ENCODE measurements at places on chromosomes 2 and 18. TPM values are rescaled to one million over a fixed set of nuclear protein-coding genes. Genes with fewer than 3 reads are reported as not detected.

Gene CNGA3
- not detected for total RNA-seq

Gene SPOPL
- 13.5 TPM for total RNA-seq

DNA sequence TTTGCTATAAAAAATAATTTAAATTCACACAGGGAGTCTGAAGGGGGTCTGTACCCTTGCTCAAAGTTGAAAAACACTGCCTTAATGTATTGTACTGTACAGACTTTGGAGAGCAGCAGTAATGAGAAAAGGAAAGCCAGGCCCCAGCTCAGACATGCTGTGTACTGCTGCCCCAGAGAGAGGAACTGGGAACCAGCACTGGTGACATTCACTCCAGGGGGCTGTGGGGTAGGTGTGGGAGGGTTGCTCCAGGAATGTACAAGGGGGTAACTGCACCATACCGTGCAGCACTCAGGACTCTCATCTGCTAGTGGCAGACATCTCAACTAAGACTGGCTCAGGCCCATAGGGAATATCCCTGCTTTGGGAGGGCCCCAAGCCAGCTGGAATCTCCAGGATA lies 146.0 kb upstream of the RMP24 start:
- peaks cover 2% of the 10 kb centered on the region for H3K36me3 ChIP-seq
- no peaks in the 10 kb centered on the region for H3K4me1 ChIP-seq
- no peak overlapping the region for H3K27ac ChIP-seq

Gene PLEKHH2
- total RNA-seq: not detected

Gene SLC8A1
- 1.4 TPM for total RNA-seq

DNA sequence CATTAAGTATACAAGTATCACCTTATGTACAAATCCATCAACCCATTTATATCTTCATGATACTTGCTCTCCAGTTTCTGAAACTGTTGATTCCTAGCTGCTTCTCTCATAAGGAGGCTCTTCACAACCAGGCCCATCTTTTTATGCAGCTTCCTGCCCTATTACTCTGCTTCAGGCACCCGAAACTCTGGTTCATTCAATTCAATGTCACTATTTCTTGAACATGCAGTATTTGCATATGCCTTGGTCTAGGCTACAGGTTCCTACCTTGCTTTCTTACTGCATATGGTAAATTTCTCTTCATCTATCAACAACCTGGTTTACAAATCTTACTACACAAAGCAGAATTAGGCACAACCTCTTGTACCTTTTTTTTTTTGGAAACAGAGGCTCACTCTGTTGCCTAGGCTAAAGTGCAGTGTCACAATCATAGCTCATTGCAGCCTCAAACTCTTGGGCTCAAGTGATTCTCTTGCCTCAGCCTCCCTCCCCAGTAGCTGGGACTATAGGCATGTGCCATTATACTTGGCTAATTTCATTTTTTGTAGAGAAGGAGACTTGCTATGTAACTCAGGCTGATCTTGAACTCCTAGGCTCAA lies 2.7 kb upstream of the CDKL4 start:
- H3K4me3 ChIP-seq: no peak overlapping the region
- peaks cover 4% of the 10 kb centered on the region for H3K36me3 ChIP-seq
- H3K4me1 ChIP-seq: peaks cover 16% of the 10 kb centered on the region
- no peak for DNase-seq
- no peak overlapping the region for H3K27ac ChIP-seq
- no peaks in the 10 kb centered on the region for H3K27me3 ChIP-seq

DNA sequence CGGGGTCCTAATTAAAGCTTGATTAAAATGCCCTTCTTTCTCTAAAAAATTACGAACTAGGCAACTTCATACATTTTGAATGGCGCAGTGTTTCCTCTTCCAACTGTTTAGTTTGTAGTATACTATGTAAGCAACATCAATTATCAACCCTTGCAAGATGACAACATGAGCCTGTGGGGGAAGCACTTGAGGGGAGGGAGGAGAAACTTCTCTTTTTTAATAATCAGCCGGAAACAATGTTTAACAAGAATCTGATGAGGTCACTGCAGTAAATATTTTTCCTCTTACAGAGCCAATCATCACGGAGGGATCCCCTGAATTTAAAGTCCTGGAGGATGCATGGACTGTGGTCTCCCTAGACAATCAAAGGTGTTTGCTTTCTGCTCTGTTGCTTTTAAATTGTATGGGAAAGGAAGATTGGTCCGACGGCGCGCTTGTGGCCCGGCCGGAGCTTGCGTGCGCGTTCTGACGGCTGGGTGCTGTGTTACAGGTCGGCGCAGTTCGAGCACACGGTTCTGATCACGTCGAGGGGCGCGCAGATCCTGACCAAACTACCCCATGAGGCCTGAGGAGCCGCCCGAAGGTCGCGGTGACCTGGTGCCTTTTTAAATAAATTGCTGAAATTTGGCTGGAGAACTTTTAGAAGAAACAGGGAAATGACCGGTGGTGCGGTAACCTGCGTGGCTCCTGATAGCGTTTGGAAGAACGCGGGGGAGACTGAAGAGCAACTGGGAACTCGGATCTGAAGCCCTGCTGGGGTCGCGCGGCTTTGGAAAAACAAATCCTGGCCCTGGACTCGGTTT lies 5.3 kb upstream of the DLX1 start:
- H3K4me3 ChIP-seq: peak overlapping the region; percentile 1
- no peak for DNase-seq
- peak overlapping the region; percentile 83 for H3K27ac ChIP-seq
- H3K36me3 ChIP-seq: peaks cover 2% of the 10 kb centered on the region

DNA sequence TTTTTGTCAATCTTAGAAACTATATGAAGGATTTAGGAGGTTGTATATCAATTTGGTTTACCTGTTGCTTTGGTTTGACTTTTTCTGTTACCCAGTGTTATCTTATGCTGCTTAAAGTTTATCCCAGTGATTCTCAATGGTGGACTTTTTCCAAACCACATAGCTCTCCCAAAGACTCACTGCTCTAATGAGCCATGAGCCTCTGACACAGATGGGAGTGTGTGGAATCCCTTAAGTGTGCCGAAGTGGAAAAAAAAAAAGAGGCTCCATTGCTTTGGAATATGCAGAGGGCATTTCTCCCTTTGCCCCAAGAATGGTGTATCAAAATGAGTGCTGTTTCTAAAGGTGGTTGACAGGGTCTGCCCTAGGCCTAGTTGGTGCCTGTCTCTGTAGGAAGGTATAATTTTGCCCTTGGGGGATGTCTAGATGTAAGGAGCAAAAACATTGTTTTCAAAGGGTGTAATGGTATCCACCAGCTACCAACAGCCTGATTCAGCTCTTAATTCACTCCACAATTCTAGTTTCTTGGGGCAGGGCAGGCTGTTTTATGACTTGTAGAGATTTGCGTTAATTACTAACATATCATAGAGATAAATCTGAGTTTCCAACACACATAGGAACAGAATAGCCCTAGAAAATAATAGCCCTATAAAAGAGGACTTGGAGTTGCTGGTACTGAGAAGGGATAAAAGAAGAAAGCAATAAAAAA lies 64.3 kb upstream of the CYP26B1 start:
- no peaks in the 10 kb centered on the region for H3K36me3 ChIP-seq
- no peaks in the 10 kb centered on the region for H3K27me3 ChIP-seq
- no peak for DNase-seq
- no peak overlapping the region for H3K27ac ChIP-seq
- H3K4me3 ChIP-seq: no peak overlapping the region

DNA sequence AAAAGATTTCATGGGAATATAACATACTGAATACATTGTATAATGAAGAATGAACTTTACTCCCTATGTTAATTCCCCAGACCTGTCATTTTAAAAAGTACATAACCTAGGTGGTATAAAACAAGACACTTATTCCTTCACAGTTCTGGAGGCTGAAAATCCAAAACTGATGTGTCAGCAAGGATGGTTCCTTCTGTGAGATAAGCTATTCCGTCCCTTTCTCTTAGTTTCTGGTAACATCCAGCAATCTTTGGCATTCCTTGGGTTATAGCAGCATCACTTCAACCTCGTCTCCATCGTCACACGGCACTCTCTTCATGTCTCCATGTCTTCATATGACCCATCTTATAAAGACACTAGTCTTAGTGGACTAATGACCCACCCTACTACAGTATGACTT lies 93.9 kb downstream of the ASXL2 start:
- H3K27me3 ChIP-seq: no peaks in the 10 kb centered on the region
- no peak overlapping the region for H3K27ac ChIP-seq
- DNase-seq: no peak
- peaks cover 21% of the 10 kb centered on the region for H3K4me1 ChIP-seq
- peaks cover 5% of the 10 kb centered on the region for H3K36me3 ChIP-seq

DNA sequence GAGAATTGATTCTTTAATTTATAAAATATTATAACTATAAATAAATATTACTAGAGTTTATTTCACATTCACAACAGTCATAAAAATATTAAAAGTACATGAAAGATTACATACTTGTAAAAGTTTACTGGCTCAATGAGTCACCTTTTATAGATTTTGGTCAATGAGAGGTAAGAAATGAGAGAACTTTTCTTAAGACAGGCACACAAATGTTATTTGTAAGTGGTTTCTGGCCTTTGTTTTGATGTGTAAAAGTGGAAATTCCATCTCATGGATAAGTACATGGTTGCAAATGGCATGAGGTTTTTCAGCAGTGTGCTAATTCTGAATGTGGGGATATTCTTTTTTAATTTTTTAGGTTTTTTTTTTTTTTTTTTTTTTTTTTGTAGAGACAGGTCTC lies 63.8 kb downstream of the TTC27 start:
- no peak for DNase-seq
- no peak overlapping the region for H3K27ac ChIP-seq
- H3K4me3 ChIP-seq: no peak overlapping the region
- H3K4me1 ChIP-seq: no peaks in the 10 kb centered on the region
- H3K27me3 ChIP-seq: no peaks in the 10 kb centered on the region

DNA sequence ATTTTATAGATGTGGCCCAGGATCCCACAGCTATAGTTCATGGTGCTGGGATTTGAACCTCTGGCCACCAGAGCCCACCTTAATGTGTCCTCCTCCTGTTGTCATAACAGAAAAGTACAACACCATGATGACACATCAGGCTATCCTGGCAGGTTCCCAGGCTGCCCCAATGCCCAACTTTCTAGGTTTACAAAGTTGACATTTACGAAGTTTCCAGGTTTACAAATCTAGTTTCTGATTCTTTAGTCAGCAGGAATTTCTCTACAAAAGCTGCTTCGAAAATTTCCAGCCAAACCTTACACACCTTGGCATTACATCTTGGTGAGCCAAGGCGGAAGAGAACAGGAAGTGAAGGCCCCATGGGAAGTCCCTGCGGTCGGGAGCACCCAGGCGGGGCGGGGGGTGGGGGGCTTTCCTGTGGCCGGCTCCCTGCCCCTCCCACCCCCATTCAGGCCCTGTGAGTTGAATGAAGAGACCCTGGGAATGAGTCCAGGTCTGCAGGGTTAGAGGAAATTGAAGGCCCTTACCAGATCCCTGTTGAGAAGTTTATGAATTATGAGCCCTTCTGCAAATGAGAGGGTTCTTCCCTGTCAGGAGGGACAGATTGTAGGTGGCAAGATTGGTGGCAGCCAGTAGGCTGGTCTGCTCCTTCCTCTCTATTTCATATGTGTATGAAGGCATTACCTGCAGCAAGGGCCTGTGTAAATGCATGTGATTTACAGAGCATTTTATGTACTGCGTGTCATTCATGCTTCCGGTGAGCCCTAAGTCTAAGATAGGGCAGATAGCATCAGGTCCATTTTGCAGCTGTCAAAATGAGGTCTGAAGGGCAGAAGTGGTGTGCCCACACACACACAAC lies 11.1 kb upstream of the IL1RN start:
- no peaks in the 10 kb centered on the region for H3K36me3 ChIP-seq
- no peak for DNase-seq
- peaks cover 3% of the 10 kb centered on the region for H3K27me3 ChIP-seq

DNA sequence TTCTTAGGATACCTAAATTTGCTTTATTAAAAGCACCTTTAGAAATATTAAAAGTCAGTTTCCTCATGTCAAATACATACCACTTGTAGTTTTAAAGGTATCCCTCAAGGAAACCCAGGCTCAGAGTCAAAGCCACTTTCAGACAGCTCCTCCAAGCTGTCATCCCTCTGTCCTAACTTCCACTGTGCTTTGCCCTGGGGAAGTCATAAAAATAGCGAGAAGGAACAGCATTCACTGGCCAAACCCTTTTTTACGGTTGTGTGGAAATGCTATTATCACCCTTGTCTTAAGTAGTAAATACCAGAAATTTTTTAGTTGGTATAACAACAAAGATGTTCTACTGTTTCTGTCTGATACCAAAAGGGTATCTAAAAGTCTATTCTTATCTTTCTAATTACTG lies 680.5 kb downstream of the ZEB2 start:
- H3K4me1 ChIP-seq: no peaks in the 10 kb centered on the region
- H3K27me3 ChIP-seq: peaks cover 35% of the 10 kb centered on the region
- DNase-seq: no peak
- H3K36me3 ChIP-seq: no peaks in the 10 kb centered on the region
- no peak overlapping the region for H3K4me3 ChIP-seq

Gene TXNL4A
- total RNA-seq: 77.2 TPM

DNA sequence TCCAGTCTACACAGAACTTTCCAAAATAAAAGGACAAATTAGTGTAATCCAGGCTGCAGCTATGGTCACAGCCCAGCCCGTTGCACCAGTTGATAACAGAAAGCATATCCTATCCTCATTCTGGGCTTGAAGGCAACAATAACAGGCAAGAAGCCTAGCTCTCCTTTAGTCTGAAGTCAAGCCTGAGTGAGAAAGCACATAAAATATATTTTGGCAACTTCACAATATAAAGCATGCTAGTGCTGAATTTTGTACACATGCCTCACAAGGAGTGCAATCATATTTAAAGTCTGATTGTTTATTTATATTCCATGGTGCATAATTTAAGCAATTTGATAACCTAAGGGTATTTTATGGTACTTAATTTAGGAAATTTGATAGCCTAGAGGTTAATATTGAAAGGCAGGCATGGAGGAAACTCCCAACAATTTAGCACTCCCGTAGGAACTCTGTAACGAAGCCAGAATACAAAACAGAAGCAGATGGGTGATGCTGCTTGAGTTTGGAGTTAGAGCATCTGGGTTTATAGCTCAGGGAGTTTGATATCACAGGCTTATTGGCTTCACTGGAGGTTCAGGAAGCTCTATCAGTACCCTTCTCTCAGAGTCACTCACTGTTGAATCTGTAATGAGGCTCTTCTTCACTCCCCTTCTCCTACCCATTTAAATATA lies 1199.1 kb upstream of the GYPC start:
- H3K27ac ChIP-seq: no peak overlapping the region
- no peaks in the 10 kb centered on the region for H3K4me1 ChIP-seq
- no peak for DNase-seq
- H3K27me3 ChIP-seq: no peaks in the 10 kb centered on the region
- H3K4me3 ChIP-seq: no peak overlapping the region

DNA sequence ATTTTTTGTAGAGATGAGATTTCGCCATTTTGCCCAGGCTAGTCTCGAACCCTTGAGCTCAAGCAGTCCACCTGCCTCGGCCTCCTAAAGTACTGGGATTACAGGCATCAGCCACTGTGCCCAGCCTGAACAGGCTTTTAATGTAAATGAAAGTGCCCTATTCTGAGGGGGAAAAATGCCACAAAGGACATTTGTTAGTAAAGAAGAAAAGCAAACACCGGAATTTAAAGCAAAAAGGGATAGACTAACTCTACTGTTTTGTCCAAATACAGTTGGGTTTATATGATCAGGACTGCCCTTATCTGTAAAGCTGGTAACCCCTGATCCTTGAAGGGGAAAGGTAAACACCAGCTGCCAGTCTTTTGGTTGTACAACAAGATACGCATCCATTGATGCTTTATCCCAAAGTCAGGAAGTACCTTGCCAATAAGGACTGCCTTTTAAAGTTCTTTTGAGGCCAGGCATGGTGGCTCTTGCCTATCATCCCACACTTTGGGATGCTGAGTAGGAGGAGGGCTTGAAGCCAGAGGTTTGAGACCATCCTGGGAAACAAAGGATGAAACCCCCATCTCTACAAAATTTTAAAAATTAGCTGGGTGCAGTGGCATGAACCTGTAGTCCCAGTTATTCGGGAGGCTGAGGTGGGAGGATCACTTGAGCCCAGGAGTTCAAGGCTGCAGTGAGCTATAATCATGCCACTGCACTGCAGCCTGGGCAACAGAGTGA lies 13.1 kb downstream of the CLEC4F start:
- DNase-seq: no peak
- H3K27me3 ChIP-seq: peaks cover 25% of the 10 kb centered on the region
- H3K4me3 ChIP-seq: no peak overlapping the region
- no peaks in the 10 kb centered on the region for H3K36me3 ChIP-seq
